Posterior cingulate gyrus (tissue), 11 donors: ENCODE measurements at places on chromosomes 11 and 22.
A peak's percentile ranks its signal among the peaks of the same experiment; 100 is the strongest.

DNA sequence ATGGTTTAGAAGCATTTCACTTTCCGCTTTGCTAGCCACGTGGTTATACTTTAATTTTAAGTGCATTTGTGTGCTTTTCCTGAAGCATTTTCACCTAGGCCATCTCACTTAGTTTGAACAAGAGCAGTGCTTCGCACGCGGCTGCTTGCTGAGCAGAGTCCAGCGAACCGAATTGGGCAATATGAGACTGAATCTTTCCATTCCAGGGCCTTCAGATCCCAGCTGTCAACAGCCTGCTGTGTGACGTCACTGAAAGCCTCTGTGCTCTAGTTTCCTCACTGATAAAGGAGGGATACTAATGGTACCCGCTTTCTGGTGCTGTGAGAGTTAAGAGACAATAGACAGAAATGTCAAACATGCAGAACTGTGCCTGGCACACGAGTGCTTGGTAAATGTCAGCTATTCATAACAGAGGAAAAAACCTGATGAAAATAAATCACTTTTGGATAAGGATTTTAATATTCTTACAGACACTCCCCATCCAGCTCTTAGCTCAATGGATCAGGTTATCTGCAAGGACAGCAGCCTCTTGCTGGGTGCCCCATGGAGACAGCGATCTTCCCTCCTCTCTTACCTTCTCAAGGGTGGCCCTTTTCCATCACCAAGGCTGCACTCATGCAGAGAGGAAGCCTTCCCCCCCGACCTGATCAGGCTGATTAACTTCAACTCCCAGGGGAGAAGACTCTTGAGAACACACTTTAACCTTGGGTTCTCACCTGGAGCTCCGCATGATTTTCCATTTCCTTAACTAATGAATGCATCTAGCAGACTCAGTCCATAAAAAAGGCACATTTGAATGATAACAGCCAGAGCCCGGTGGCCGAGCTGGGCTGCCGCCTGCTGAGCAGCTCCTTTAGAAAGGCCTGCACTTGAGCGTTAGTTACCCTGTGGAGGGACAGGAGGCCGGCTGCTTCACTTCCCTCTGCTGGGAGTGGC, 3.5 kb upstream of the GLB1L3 start:
- DNase-seq, result peak; percentile 83

DNA sequence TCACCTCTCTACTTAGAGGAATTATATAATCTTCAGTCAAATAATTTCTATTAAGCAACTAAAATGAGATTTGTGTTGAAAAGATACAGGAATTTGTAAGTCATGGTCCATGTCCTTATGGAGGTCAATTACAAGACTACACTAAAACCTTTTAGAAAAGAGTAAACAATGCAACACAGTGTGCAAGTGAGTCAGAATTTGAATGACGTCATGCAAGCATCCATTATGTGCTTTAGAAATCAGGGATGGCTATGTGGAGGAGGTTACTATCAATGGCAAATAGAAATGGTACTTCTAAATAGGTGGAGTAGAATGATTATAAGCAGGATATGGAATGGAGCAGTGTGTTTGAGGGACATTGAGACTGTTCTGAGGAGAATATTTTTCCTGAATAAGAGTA, 16.6 kb downstream of the OR10D3 start:
- no peak for DNase-seq

DNA sequence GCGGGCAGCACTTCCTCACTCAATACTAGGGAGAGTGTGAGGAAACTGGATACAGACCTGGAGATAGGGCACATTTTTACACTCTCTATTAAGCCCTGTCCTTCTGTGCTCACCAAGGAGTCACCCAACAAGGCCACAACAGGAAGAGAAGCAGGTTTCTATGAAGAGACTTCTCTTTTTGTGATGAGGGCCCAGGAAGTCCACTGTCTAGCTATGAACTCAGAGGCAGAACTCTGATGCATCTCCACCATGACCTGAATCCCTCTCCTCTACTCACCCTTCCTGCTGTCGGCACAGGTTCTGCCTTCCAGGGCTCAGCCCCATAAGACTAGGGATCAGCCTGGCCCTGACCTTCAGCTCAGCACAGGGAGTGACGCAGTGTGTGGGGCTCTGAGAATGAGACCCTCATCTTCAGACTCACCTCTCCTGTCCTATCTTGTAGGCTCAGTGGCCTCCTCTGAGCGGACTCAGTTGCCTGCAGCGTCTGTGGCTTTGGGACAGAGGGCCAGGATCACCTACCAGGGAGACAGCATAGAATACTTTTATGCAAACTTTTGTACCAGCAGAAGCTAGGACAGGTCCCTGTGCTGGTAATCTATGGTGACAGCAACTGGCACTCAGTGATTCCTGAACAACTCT, 49.3 kb upstream of the IGLL5 start:
- DNase-seq, result no peak

DNA sequence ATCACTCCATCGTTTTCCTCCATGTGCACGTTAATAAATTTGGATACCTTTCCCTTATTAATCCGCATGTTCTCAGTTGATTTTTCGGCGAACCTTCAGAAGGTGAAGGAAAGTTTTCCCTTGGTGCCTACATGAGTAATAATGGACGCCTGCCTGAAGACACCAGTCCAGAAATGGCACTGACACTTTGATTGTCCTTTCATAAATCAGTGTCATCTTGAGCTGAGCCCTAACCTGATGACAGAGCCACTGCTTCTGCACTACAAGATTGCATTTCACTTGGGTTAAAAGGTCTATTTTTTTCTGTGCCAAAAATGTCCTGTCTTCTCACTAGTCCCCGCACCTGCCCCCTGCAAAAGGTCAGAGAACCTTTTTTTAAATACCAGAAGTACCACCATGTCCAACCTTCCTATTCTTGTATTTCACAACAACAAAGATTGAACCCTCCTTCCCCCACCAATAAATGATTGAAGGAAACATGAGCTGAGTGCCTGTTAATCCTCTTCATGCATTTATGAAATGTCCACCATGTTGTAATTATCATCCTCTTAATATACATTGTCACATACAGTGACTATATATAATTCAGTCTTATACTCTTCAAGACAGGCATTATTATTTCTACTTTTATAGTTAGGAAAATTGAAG, 219.9 kb upstream of the UBASH3B start:
- no peak for DNase-seq

DNA sequence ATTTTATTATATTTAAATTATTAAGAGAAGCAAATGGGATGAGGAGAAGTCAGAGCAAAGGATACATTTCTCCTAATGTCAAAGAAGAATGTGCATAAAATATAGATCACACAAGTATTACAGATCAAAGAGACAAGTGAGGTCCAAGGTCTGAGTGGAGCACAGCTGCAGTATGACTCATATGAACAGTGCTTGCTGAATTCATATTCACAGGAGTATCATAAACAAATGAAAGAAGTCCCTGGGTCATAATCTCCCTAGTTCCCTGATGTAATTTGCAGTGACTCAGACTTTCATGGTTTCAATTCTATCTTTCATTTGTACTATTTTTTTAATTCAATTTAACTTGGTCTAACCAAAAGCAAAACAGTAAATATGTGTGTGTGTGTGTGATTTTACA, 499.0 kb upstream of the CCDC179 start:
- DNase-seq, result no peak
